ENCODE measurements at places on chromosomes 3 and 15.

GRCh38 chr3:81684751-81685395, 76.6 kb downstream of the GBE1 start:
- DNase-seq: no peak

DNA sequence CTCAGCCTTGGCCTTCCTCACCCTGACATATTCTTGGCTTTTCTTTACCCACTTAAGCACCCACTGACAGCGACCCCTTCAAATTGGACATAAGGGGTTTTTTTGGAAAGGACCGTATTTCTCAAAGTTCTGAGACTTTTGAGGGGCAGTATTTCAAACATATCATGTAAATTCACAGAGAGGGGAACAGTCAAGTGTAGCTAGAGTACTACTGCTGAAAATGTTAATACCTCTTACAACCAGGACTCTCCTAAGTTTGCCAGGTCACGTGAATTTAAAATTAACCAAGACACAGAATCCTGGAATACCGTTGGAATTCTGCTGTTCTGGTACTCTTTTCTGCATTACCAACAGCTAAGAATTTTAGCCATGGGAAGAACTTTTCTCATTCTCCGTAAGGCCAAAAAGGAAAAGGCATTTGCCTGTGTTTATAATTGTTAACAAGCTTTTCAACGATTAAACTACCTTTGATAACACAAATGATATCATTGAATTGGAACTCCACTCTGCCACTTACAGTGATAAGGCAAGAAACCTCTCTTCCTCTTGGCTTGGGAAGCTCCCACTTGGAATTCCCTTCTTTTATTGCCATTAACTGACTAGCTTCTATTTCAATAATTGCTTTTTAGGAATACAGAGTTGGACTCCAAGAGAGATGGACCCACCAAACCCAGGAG, 597 bp upstream of the GBE1 start:
- DNase-seq: no peak

DNA sequence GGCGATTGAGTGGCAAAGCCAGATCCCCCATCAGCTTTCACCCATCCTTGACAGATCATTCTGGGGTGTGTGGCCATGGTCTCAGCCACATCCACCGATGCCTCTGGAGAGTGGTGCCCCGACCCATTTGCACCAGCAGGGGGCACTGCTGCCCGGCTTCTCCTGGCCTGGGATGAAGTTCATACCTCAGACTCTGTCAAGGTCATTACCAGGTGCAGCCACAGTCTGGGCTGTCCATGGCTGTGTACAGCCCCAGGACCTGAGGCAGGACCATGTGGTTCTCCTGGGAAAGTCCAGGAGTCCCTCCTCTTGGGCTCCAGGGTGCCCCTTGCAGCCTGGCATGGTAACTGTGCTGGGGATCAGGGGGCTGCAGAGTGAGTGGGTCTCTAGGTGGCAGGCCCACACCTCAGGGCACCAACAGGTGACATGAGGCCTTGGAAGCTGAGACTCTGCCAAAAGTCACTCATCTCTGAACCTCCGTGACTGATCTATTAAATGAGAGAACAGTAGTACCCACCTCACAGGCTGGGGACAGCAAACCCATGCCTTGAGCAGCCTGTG, 67.2 kb downstream of the CACNA2D2 start:
- DNase-seq: peak; percentile 82

GRCh38 chr3:38613426-38613825, 36.1 kb downstream of the SCN5A start:
- DNase-seq: no peak

DNA sequence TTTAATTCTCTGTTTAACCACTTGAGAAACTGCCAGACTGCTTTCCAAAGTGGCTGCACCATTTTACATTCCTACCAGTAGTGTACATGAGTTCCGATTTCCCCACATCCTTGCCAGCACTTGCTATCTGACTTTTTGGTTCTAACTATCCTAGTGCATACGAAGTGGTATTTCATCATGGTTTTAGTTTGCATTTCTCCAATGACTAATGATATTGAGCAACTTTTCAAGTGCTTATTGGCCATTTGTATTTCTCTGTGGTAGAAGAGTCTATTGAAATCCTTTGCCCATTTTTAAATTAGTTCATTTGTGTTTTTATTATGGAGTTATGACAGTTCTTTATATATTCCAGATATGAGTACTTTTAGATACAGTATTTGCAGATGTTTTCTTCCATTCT, 247.8 kb downstream of the GABRB3 start:
- no peak for DNase-seq

GRCh38 chr15:52232327-52232726, 41.1 kb upstream of the GNB5 start:
- no peak for DNase-seq

- no peak for DNase-seq
Observed at GRCh38 chr3:44058022-44058867, 183.4 kb upstream of the TOPAZ1 start.

GRCh38 chr3:3799173-3800079, at the start of gene LRRN1:
LRRN1 (plus strand) TSS chr3:3799431; CDS start chr3:3844642, 45,211 bp downstream.
- DNase-seq: peak; percentile 33

- no peak for DNase-seq
Observed at GRCh38 chr15:74421302-74422245, 12.2 kb downstream of the SEMA7A start.

GRCh38 chr3:97705764-97706163, 58.8 kb upstream of the ARL6 start:
- DNase-seq: no peak

- no peak for DNase-seq
Observed at GRCh38 chr15:79602180-79602579, 170.0 kb downstream of the MINAR1 start.

- DNase-seq: no peak
Observed at GRCh38 chr15:33737687-33738601, 230.4 kb upstream of the CHRM5 start.

DNA sequence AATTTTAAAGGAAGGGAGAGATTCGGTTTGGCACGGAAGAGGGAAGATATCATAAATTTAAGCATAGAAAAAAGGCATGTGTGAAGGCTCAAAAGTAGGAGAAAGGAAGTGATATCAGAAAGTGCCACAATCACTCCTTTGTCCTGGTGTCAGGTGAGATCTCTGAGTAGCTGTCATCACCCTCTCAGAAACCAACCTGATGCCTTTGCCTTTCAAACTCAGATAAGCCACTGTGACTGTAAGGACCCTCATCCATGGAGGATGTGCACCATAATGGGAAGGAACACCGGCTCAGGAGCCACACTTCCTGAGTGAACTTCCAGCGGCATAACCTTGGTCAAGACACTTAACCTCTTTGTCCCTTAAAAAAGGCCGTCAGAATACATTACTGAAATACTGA, 318.7 kb upstream of the SEMA6D start:
- no peak for DNase-seq

DNA sequence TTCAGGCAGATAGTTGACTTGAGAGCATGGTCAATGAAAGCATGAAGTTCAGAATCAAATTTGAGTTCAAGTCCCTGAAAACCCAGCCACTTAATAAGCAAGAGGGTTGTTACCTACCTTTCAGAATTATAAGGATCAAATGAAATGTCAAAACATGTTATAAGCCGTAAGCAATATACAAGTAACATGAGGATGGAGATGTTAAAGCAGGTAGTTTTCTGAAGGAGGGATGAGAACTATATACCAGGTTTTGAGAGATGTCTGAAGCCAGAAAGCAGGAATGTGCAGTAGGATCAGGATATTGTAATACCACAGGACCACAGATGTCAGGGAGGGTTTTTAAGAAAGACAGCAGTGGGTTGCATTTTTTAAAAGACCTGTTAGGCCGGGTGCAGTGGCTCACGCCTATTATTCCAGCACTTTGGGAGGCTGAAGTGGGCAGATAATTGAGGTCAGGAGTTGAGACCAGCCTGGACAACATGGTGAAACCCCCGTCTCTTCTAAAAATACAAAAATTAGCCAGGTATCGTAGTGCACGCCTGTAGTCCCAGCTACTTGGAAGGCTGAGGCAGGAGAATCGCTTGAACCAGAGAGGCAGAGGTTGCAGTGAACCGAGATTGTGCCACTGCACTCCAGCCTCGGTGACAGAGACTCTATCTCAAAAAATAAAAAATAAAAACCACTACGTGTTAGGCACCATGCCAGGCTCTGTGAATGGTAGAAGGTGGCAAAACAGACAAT, 6.9 kb upstream of the EIF3J start:
- no peak for DNase-seq

GRCh38 chr3:147099076-147099475, 307.3 kb downstream of the ZIC4 start:
- no peak for DNase-seq

DNA sequence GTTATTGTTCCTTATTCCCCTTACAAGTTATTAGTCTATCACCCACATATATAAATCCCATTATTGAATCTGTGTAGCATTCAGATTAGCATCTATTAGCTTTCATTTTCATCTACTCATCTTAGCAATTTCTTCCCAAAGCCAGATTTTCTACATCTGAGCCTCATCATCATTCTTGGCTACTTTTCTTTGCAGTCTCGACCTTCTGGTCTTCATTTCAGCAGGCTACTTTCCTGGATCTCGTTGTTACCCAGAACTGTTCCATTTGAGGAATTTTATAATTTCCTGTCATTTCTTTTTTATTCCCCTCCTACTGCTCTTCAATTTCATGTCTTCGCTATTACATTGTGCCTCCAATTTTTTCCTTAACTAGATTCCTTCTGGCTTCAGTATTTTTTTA, 51.8 kb downstream of the SPRED1 start:
- no peak for DNase-seq

- DNase-seq: no peak
Observed at GRCh38 chr15:86010891-86011290, 68.8 kb upstream of the AGBL1 start.

DNA sequence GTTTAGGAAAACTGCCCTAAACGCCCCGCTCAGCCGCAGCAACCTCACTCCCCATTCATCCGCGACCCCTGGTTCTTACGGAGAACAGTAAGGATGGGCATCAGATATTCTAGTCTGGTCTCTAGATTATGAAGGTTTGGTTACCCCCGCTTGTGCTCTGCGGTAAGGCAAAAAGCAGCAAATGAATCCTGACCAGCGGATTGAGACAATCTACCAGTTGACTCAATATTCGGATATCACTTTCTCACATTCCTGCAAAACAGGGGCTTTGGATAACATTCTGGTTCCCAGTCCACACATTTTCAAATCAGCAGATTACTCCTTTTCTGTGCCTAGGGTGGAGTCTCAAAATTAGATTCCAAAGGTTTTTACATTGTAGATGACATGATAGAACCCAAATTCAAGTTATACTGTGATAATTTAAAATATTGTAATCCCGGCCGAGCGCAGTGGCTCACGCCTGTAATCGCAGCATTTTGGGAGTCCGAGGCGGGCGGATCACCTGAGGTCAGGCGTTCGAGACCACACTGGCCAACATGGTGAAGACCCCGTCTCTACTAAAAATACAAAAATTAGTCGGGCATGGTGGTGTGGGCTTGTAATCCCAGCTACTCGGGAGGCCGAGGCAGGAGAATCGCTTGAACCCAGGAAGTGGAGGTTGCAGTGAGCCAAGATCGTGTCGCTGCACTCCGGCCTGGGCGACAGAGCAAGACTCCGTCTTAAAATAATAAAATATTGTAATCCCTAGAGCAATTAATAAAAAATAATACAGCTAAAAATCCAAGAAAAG, 1.1 kb upstream of the CYFIP1 start:
- DNase-seq: no peak

GRCh38 chr3:106277731-106278130, 408.9 kb upstream of the CBLB start:
- DNase-seq: no peak

DNA sequence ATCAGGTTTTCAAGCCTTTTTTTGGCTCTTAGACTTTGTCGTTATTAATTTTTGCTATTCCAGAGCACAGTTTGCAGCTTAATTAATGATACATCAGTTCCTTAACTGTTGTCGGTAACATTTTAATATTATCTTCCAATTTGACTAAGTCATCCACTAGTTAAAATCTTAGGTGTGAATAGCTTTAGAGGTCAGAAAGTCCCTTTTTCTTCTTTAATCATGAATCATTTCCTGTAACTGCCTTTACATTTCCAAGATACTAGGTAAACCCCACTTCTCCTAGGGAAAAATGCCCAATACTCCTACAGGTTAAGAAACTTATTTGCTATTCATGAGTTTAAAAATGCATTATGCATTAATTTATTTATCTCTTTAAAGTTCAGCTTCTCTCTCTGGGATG, 260.9 kb upstream of the CFAP20DC start:
- DNase-seq: no peak

DNA sequence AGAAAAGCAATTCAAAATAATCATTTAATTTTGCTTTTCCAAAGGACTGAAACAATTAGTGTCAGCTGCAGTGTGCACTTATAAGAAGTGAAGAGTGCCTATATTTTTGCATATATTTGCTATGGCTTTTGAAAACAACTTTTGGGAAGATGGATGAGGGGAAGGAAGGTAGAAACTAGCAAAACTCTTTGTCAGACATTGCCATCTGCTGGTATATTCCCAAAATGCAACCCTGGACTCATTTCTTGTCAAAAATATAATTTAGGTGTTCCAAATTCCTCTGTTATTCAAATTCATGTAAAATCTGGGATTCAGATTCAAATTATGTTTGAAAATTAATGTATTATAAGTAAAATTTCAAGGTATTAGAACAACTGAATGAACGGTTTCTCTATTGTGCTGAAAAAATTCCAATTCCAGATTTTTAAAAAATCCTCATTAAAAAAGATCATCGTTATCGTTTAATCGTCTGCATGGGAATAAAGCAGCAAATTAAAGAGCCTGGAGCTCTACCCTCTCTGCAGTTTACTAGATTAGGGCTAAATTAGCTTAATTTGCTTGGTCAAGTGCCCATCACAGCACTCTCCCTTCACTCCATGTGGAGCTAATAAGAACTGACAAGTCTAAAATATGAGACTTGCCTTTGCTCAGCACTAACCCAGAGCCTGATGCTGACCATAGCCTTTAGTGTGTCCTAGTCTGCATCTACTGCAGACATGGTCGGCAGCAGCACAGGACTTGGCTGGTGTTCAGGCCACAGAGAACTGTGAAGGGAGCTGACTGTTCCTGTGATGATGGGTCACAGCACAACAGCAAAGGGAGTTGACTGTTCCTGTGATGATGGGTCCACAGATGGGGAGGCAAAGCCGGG, 67.9 kb upstream of the MITF start:
- DNase-seq: no peak

- DNase-seq: no peak
Observed at GRCh38 chr3:10926256-10926810, 66.2 kb upstream of the SLC6A1 start.

DNA sequence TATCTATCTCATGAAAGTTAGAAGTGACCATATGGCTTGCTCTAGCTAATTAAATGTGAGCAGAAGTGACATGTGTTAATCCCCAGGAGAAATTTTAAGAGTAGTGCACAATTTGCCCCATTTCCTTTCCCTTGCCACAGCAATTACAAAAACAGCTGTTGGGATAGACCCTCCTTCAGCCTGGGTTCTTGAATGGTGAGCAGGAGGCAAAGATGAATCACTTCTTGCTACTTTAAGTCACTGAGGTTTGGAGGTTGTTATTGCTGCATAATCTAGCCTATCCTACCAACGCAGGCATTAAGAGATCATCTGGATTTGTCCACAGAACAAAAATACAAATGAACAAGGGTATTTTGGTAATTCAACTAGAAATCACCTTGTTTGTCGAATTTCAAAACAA, 51.7 kb upstream of the CAPN7 start:
- DNase-seq: no peak
